Stimulated activated CD4-positive, alpha-beta T cell treated with anti-CD3 and anti-CD28 coated beads, Interleukin-15, amount 100 ng/mL, for 1 hour (primary cell): ENCODE measurements at places on chromosomes 11 and 22.

DNA sequence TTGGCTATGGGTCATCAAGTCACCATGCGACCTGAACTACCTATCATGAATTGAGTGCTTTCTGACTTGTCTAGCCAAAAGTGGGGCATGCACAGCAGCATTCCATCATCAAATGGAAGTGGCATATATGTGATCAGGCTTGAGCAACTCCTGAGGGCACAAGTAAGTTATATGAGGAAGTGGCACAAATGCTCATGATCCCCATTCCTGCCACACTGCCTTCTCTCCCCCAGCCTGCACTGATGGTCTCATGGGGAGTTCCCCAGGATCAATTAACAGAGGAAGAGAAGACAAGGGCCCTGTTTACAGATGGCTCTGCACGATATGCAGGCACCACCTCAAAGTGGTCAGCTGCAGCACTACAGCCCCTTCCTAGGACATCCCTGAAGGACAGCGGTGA is 21.8 kb downstream of the MS4A4E start:
- DNase-seq = no peak

- DNase-seq = no peak
Observed at GRCh38 chr11:10653946-10654810, 39.4 kb downstream of the IRAG1 start.

- no peak for DNase-seq
Observed at GRCh38 chr11:64353715-64354506, 5.1 kb upstream of the RPS6KA4 start.

- no peak for DNase-seq
Observed at GRCh38 chr11:10407749-10408685, 47.0 kb upstream of the AMPD3 start.

DNA sequence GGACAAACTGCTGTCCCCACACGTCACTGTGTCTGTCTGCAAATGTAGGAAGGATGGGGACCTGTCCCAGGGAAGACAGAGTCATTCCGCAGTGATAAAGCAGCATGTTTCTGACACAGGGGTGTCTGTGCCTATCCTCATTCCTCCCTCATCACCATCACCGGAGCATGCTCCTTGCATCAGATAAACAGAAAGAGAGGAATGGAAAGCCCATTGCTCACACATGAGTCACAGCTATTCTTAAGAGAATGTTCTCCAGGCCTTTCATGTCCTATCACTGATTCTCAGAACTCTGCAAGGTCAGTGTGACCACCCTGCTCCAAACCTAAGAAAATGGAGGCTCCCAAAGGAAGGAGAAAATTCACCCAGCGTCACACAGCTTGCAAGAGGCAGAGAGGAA is 38.9 kb downstream of the ZNF195 start:
- no peak for DNase-seq

DNA sequence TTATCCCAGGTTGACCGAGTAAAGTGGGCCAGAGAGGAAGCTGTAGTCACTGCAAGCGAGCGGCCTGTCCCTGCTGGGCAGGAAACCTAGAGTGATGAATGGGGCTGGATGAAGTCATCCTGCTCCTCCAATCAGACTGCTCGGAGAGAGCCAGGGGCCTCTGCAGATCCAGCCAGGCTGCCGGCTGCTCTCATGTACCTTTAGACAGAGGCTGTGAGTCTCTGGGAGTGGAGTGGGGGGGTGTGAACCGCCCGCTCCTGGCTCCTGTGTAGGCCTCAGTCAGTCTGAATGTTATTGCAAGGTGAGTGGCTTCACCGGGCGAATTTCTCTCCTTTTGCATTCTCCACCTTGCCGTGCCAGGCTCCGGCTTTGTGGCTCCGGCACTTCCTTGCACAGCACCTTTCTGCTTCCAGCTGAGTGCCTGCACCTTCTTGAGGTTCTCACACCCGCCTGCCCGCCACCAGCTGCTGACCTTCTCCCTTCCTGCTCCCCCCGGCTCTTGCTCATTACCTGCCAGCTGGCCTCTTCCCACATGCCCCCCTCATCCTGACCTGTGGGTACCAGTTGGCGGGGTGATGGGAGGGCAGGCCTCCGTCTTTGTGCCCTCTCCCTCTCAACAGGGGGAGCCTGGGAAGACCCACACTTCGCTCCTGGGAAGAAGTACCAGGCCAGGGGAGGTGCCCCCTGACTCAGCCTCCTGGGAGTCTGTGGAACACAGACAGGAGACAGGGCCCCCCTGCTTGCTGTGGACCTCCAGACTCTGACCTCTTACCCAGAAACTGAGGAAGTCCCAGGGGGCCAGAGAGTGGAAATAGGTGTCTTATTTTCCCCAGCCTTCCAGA is 79.9 kb downstream of the GRAMD1B start:
- no peak for DNase-seq

DNA sequence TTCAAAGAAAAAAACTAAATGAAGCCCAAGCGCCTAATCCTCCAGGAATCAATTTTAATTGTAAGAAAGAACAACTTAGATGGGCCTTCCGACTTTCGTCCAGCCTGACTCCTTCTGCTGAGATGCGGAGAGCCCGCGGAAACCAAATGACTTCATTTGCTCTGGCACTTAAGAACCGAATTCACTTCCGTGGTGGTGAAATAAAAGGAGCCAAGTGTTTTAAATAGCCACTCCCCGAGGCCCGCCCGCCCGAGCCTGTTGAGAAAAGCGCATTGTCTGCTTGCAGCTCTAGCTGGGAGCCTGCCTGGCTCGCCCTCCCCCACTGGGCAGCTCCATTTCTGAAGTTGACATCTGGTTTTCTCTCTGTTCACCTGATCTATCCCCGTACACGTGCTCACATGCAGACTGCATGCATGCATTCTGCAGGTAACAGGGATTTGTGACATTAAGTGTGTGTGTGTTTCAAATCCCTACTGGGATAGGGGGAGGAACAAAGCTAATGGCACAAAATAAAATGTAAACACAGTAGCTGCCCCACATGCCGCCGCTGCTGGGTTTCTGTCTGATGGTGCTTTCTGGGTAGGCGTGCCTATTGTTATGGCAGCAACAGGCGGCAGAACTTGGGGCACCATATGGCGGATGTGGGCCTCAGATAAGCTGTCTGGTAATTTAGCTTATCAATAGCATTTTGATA is 6.2 kb downstream of the TEAD1 start:
- DNase-seq = no peak

GRCh38 chr11:64583296-64584262 is 7.4 kb upstream of the SLC22A12 start:
- DNase-seq = no peak

DNA sequence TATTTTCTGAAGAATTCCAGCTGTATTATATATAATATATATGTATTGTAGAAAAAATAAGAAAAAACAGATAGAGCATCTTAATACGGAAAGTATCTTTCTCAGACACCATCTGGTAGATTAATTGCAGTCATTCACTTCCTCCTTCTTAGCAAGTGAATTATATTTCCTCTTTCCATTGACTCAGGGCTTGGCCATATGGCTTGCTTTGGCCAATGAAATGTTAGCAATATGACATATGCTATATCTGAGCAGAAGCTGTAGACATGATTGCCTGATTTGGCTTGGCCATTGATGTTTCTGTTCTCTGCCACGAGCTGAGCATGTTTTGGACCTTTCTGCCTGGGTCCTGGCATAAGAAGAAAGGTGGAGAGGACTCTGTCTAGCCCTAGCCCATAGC is 34.4 kb upstream of the ZBED5 start:
- no peak for DNase-seq

- DNase-seq = no peak
Observed at GRCh38 chr11:2790568-2790921, 90.8 kb upstream of the KCNQ1OT1 start.

GRCh38 chr11:115624065-115624464 is 119.8 kb upstream of the CADM1 start:
- DNase-seq = no peak

GRCh38 chr22:50544078-50544745 is 1.5 kb upstream of the KLHDC7B start:
- DNase-seq = peak; percentile 77

DNA sequence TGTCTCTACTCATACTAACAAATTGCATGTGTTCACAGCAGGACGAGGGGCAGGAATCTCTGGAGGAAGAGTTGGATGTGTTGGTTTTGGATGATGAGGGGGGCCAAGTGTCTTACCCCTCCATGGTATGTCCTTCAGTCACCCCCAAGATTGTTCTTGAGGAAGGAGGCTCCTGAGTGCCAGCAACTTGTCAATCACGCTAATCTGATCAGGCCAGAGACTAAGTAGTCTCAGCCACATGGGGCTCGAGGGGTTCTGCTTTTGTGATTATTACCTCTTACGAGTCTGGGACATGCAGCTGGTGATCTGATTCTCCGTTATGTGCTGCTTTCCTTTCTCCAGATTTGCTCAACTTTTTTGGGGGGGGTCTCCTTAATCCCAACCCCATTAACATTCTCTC is 54.3 kb downstream of the CTNND1 start:
- DNase-seq = no peak

- no peak for DNase-seq
Observed at GRCh38 chr11:31422703-31423102, 53.0 kb downstream of the DNAJC24 start.

- DNase-seq = no peak
Observed at GRCh38 chr11:42524534-42525227, 787.1 kb upstream of the API5 start.

GRCh38 chr11:68377389-68377795 is 65.0 kb downstream of the LRP5 start:
- no peak for DNase-seq

- no peak for DNase-seq
Observed at GRCh38 chr11:125245299-125245698, 80.7 kb downstream of the PKNOX2 start.

DNA sequence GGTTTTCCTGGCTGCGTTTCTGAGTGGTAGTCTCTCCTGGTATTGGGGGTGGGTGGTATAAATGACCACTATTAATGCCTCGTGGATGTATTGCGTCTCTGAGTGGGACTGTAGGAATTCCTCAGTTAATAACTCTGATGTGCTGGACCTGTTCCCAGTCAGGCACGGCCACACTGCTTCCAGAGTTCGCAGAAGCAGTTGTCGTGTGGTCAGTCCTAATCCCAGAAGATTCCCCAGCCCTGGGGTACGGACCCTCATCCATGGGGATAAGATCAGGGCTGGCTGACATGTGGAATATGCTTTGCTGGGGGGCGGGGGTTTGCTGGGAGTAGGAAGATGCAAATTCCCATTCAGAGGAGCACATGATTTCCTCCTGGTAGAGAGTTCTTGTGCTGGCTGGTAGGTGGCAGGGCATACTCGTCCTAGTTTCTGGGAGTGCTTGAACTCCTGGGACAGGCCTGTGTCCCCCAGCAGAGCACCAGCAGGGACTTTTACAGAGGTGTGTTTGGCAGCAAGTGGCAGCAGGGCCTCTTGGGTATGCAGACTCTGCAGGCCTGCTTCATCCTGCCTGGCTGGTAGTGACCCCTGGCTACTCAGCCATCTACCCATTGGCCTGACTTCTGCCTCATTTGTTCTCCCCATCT is 157.4 kb downstream of the NAV2 start:
- DNase-seq = no peak

- DNase-seq = no peak
Observed at GRCh38 chr11:71240865-71241691, 11.3 kb downstream of the SHANK2 start.

DNA sequence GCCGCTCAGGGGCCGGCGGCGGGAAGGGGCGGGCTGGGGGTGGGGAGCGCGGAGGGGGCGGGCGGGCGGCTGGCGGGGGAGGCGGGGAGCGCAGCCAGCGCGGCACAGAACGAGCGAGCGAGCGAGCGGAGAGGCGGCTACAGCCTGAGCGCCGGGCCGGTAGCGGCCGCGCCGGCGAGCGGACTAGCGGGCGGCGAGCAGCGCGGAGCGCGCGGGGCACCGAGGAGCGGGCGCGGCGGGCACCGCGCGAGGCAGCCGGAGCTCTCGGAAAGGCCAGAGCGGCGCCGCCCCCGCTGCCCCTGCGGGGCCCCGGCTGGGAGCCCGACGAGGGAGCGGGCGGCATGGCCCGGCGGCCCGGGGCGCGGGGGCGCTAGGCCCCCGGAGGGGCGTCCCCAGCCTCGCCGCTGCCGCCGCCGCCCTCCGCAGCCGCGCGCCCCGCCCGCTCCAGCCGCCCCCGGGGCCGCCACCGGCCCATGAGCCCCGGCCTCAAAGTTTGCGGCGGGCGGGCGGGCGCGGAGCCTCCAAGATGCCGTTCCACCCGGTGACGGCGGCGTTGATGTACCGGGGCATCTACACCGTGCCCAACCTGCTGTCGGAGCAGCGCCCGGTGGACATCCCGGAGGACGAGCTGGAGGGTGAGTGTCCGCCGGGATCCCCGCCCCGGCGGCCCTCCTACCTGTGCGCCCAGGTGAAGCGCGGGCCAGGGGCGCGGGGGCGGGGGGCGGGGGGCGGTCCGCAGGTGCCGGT is at the start of gene CABP7:
Gene CABP7, plus strand, starts transcription at position 105 of the 747 bp plus-strand sequence. Its CDS starts 422 bp downstream, at position 527.
- no peak for DNase-seq

DNA sequence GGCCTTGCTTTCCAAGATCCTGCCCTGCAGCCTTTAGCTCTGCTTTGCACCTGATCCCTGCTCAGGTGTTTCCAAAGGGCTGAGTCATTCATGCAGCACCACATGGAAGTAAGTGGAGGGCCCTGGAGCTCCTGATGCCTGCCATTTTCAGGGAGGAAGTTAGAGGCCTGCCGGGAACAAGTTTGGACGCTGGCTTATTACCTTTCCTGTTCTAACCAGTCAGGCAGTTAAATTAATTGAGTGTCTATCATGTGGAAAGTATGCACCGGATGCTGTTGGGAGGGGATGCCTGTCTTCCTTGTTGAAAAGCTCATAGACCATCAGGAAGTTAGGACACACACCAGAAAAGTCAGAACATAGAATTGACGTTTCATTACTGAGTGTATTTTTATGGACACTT is 73.7 kb upstream of the PLET1 start:
- no peak for DNase-seq

DNA sequence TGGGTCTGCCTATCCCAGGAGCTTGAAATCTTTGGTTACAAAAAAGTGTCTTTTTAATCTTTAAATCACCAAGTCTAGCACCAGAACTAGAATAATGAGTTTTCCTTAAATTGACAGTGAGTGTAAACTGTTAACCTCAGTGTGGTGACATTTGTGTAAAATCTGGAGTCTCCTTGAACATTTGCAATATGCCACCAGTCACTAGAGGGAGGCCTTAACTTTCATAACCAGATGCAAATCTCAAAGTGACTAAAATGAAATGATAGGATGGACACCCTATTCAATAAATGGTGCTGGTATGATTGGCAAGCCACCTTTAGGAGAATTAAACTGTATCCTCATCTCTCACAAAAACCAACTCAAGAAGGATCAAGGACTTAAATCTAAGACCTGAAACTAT is 8.3 kb upstream of the SCGB1D2 start:
- DNase-seq = no peak

- no peak for DNase-seq
Observed at GRCh38 chr11:63944987-63945386, 6.2 kb downstream of the NAA40 start.

DNA sequence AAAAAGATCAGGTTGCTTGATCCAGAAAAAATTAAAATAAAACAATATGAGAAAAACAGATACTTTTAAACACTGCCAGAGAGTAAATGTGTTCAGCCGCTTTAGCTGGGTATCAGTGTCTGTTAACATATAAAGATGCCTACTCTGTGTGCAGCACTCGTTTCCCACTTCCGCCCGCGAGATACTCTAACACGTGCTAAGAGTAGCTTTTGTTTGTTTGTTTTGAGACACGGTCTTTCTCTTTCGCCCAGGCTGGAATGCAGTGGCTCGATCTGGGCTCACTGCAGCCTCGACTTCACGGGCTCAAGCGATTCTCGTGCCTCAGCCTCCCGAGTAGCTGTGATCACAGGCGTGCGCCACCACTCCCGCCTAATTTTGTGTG is 531 bp upstream of the MEN1 start:
- no peak for DNase-seq
